ENCODE measurements at places on chromosomes 6 and 20. TPM values are rescaled to one million over a fixed set of nuclear protein-coding genes. Genes with fewer than 3 reads are reported as not detected.

- no peak for DNase-seq
These were observed 19.0 kb downstream of the LRFN2 start for GRCh38 chr6:40568062-40568708.

GRCh38 chr6:112443179-112444065 is 96.3 kb downstream of the RFPL4B start:
- DNase-seq: no peak

- DNase-seq: no peak
These were observed 1.3 kb downstream of the SIRPB2 start for GRCh38 chr20:1489764-1490436.

DNA sequence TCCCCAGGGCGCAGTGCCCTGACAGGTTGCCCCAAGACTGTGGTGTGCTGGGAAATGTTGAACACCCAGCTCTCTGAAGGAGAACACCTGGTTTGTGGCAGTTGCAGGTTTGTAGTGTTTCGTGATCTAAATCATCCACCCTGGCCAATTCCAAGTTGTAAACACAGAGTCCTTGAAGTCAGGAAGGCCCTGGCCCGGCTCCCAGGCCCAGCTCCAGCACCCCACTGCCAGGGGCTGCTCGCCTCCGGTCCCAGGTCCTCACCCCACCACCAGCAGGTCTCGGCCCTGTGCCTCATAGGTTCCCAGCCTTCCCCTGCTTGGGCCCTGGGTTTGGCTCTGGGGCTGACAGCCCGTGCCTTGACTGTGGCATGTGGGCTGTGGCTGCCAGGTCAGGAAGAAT is 121.4 kb upstream of the MLN start:
- no peak for DNase-seq

GRCh38 chr6:20946022-20946421 is 411.8 kb downstream of the CDKAL1 start:
- DNase-seq: no peak

- no peak for DNase-seq
These were observed 122.9 kb upstream of the FOXO3 start for GRCh38 chr6:108437821-108438220.

GRCh38 chr20:54763366-54763765 is 288.0 kb downstream of the DOK5 start:
- no peak for DNase-seq

DNA sequence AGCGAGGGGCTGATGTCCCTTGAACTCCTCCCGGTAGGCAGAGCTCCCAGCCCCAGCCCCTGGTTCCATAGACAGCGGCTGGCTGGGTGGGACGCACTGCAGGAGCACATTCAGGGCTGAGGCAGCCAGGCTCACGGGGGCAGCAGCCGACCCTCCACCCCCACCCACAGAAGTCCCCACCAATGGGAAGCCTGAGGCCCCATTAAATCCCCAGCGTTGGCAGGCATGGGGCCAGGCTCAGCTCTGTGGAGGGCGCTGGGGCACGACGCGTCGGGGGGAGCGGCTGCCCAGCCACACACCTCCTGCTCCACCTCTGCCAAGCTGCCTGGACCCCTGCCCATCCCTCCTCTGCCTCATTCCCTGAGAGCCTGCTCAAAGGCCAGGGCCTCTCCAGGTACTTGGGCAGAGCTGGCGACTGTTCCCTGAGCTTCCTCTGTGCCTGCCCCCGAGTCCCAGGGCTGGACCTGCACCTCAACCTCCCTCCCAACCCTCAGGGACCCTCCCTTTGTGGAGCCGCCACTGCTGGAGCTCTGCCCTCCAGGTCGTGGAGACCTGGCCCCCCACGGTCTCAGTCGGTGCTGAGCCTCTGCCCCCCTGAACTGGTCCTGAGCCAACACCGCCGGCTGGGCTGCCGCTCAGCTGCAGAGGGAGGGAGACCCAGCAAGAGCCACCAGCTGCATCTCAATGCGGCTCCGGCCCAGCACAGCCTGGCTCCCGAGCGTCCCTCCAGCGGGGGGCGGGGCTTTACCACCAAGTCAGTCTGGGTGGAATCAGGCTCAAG is 9.1 kb downstream of the CHRNA4 start:
- DNase-seq: peak; percentile 82

DNA sequence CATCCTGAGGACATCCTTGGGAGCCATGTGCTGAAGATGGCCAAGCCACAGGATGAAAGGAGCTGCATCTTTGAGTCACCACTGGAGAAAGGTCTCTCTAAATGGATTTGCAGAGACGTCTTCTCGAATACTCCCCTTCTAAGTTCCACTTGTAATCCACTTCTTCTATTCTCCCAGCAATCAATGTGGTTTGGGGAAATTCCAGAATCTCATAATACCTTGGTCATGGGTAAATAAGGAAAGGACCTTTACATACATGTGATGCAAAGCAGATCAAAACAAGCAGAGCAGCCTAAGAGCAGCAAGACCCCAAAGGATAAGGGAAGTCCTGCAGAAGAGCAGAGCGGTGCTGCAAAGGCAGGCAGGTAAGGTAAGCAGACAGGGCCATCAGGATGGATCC is 35.3 kb downstream of the TRIM38 start:
- DNase-seq: no peak

GRCh38 chr6:29376003-29376402 is 912 bp upstream of the OR12D3 start:
- DNase-seq: no peak

- DNase-seq: no peak
These were observed 338 bp downstream of the RWDD1 start for GRCh38 chr6:116571683-116572000.

DNA sequence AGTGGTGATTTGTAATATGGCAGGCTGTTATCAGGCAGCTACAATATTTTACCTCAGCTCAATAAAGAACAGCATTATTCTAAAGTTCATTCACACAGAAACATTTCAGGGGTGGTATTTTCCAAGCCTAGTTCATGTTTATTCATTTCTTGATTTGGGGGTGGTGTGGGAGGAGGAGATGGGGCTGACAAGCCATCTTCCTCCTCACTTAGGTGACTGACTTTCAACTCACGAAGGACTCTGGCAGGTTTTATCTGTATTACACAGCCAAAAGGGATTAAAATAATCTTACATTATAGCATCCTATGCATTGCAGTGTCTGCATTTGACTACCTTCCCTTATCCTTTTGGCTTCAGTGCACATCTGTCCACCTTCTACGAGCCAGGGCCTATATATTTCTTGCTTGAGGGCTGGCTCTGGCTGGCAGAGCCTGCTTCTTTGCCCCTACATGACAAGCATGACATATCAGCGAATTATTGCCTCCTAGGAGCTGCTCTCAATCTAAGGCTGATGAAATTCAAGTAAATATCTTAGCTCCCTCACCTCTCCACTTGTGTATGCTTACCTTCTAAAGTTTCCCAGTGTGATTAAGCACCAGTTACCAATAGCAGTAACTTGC is 20.0 kb downstream of the KHDRBS2 start:
- DNase-seq: no peak

DNA sequence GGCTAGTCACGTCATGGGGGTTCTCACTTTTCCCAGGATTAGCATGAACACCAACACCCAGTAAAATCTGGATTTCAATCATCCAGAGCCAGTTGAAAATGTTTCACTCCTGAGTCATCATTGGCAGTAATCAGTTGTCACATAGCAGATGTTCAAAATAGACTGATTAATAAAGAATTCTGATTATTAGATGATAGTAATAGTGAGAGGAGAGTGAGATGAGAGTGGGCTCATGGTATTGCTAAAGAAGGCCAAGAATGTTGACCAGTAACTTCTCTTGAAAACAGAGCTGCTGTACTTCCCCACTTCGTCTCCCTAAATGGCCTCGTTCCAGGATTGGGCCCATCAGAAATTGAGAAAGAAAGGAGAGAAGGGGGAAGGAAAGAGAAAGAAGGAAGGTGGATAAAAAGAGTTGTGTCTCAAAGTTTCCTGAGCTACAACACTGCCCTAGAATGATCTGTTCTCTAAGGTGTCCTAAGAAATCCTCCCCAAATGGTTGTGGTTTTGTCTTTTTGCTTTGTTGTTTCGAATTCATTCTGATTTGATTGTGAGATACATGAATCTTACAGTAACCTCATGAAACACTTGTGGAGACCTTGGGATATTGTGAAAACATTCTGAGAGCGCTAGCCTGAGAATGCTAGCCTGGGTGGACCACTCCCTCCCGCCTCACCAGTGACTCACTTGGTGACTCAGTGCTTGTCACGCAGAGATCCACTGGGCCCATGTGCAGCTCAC is 502.2 kb upstream of the JARID2 start:
- DNase-seq: no peak

DNA sequence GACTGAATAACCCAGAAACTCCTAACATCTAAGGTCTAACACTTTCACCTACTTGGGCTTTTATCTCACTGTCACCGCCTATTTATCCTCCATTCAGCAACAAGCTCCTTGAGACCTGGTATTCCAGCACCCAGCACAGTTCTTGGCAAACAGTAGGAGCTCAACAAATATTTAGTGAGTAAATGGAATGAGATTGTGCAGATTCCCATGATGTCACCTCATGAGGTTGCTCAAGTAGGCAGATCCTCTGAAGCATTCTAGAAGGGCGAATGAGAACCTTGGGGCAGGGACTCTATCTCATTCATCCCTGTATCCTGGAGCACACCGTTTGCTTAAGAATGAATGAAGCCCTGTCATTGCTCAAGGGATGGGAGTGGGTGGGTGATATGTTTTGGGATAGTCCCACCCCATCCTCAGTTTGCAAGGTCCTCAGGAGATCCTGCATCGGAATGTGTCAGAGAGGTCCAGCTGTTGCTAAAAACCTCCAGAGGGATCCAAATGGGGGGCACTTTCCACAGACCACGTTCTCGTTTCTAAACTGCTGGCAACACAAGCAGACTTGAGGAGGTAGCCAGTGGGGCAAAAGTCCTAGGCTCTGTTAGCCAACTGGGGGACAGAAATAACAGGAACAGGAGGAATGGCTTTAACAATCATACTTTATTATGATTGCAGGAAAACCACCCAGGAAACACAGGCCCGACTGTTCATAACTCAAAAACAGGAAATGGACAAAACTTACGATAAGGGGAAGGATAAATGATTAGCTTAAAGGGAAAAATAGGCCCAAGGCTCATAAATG is 42.0 kb downstream of the EDN1 start:
- no peak for DNase-seq

GRCh38 chr6:25137916-25138232 is 141.3 kb upstream of the CARMIL1 start:
- no peak for DNase-seq

- DNase-seq: no peak
These were observed 10.3 kb upstream of the CTAGE9 start for GRCh38 chr6:131721161-131721560.

GRCh38 chr20:11231742-11232648 is 558.2 kb upstream of the JAG1 start:
- DNase-seq: no peak

- no peak for DNase-seq
These were observed 96.2 kb upstream of the CNR1 start for GRCh38 chr6:88262332-88262731.

DNA sequence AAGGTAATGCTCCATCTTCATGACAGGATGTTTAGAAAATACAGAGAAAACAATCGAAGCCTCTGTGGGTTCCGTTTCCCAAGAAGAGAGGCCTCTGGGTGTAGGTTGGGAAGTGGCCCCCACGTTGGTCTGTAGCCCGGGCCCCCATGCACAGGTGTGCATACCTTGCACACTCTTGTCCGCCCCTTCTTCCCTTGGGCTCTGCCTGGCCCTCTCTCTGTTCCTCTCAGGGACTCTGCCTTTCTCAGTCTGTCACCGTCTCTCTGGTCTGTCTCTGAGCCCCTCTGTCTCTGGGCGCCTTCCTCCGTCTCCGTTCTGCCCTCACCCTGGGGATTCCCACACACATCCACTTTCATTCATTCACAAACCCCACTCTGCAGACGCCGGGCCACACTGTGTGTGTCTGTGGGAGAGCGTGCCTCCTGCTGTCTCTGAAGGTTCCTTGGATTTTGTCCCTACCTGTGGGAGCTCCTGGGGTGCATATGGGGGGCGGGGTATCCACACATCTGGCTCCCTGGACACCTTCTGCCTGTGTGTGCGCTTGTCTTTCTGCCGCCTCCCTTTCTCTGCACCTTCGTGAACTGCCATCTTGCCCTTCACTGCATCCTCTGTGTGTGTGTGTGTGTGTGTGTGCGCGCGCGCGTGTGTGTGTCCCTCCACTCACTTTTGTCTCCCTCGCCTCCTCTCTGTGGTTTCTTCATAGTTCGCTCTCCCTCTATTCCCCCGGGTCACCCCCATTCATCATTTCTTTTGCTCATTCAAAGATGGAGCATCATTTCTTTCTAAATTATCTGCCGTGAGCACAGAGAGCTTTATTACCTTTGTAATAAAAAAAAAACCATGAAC is 75.3 kb downstream of the SRC start:
- DNase-seq: no peak

GRCh38 chr20:38395165-38395564 is 40.0 kb downstream of the SNHG17 start:
- no peak for DNase-seq

GRCh38 chr6:110660066-110660655 is 155.1 kb downstream of the CDK19 start:
- DNase-seq: no peak

DNA sequence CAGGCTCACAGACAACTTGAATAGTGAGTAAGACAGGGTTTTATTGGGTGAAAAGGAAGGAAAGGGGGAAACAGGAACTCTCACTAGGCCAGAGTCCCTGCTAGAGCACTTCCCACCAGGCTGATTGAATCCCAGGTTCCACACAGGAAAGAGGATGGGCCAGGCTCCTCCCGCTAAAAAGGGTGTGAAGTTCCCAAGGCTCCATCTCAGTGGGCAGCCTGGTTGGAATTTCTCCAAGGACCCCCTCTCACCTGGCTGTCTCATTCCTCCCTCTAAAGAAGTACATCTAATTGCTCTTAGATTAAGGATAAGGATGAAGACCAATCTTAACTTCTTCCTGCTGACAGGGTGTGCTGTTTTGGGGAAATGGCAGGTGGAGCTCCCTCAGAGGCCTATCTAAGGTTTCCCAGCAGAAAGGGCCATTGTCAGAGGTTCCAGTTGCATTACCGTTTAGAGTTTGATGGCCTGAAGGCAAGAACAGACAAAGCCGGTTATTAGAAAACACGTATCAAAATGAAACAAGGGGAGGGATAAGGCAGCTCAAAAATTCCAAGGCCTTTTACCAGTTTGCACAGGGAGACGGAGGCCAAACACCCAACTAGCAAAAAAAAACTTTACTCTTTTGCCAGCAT is 21.5 kb downstream of the COL19A1 start:
- no peak for DNase-seq

BTN3A1 gene
- 2.5 TPM for total RNA-seq

SPO11 gene
- not detected for total RNA-seq

DAAM2 gene
- 1.0 TPM for total RNA-seq

SESN1 gene
- total RNA-seq: 17.5 TPM

PLEKHG1 gene
- total RNA-seq: 1.0 TPM

ACSS2 gene
- total RNA-seq: 12.2 TPM

RSPO4 gene
- total RNA-seq: 6.7 TPM

KAT14 gene
- total RNA-seq: 21.5 TPM

NKX2-4 gene
- total RNA-seq: 0.15 TPM

Data from H9 (cell line).